ENCODE measurements at places on chromosomes 5 and 9.
A peak's percentile ranks its signal among the peaks of the same experiment; 100 is the strongest.

- DNase-seq, result peak; percentile 85
- no peaks in the 10 kb centered on the region for H3K27me3 ChIP-seq
- H3K36me3 ChIP-seq, result no peaks in the 10 kb centered on the region
- H3K4me1 ChIP-seq, result no peaks in the 10 kb centered on the region
- no peak overlapping the region for H3K4me3 ChIP-seq
- H3K27ac ChIP-seq, result no peak overlapping the region
These were observed 63.0 kb upstream of the CTSL start for GRCh38 chr9:87662808-87663528.

- peaks cover 10% of the 10 kb centered on the region for H3K27me3 ChIP-seq
- H3K36me3 ChIP-seq, result no peaks in the 10 kb centered on the region
- no peak overlapping the region for H3K4me3 ChIP-seq
- no peaks in the 10 kb centered on the region for H3K4me1 ChIP-seq
These were observed 11.2 kb downstream of the IRX2 start for GRCh38 chr5:2740051-2740875.

DNA sequence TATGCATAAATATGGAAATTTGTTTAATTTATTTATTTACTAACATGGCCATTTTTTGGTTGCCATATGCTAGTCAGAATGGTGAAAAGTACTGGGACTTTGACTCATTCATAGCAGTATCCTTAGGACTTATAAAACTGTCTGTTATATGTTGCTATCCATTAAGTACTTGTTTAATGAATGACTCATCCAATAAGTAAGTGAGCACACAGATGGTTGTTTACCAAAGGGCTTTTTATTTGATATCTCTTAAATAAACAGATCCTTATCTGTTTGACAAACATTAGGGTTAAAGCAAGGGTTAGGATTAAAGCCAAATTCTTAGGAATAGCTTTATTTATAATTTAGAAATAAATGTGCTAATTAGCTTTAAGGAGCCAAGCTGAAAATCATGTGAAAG lies 183.4 kb downstream of the FBXO4 start:
- no peak overlapping the region for H3K4me3 ChIP-seq
- no peaks in the 10 kb centered on the region for H3K27me3 ChIP-seq
- no peaks in the 10 kb centered on the region for H3K36me3 ChIP-seq
- no peak overlapping the region for H3K27ac ChIP-seq

DNA sequence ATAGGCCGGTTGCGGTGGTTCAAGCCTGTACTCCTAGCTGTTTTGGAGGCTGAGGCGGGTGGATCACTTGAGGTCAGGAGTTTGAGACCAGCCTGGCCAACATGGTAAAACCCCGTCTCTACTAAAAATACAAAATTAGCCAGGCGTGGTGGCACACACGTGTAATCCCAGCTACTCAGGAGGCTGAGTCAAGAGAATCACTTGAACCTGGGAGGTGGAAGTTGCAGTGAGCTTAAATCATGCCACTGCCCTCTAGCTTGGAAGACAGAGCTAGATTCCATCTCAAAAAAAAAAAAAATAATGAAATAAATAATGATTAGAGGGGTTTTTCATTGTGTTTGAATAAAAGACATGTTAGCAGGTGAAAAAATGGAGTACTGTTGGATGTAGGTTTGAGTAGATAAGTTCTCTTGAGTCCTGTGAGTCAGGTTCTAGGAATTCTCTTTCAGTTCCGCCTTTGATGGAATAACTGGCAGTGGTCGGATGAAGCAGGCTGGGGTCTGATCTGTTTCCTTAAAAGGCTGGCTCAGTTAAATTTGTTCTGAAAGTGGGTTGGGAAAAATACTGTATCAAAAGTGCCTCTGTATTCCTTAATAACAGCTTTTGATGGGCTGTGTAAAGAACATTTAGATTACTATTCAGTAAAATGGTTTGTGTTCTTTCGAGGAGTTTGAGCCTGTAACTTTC lies 73.2 kb downstream of the AOPEP start:
- no peak overlapping the region for H3K4me3 ChIP-seq
- H3K36me3 ChIP-seq, result no peaks in the 10 kb centered on the region
- H3K27ac ChIP-seq, result no peak overlapping the region

DNA sequence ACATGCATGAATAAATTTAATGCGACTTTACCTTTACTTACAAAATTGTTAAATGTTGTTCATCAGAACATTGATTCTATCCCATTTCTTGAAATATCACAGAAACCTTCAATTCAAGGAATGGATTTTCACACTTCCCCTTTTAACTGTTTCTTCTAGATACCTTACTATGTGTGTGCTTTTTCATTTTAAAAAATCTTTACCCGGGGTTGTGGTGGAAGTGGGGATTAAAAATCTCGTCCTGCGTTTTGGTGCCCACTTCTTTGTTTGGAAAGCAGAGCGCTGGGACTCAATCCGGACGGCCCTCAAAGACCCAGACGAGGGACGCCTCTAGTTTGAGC lies 5.8 kb upstream of the MEF2C start:
- peak overlapping the region; percentile 54 for H3K27ac ChIP-seq
- peak overlapping the region; percentile 70 for H3K4me3 ChIP-seq
- no peak for DNase-seq
- no peaks in the 10 kb centered on the region for H3K27me3 ChIP-seq

DNA sequence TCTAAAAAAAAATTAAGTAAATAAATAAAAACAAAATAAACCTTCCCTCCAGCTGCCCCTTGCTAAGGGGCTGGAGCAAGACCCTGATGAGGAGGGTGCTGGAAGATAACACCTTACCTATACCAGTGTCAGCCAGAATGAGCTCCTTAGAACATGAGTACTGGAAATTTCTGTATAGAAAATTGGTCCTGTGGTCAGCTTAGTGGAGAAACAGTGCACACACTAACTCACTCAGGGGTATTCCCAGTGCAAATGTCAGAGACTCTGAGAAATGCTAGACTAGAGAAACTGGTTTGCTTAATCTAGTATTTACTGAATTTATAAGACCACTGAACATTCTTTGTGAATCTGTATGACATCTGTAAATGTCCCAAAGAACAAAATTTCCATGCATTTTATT lies 62.1 kb upstream of the CTXN3 start:
- no peaks in the 10 kb centered on the region for H3K4me1 ChIP-seq
- no peak overlapping the region for H3K27ac ChIP-seq
- no peaks in the 10 kb centered on the region for H3K27me3 ChIP-seq
- no peaks in the 10 kb centered on the region for H3K36me3 ChIP-seq
- H3K4me3 ChIP-seq, result no peak overlapping the region

DNA sequence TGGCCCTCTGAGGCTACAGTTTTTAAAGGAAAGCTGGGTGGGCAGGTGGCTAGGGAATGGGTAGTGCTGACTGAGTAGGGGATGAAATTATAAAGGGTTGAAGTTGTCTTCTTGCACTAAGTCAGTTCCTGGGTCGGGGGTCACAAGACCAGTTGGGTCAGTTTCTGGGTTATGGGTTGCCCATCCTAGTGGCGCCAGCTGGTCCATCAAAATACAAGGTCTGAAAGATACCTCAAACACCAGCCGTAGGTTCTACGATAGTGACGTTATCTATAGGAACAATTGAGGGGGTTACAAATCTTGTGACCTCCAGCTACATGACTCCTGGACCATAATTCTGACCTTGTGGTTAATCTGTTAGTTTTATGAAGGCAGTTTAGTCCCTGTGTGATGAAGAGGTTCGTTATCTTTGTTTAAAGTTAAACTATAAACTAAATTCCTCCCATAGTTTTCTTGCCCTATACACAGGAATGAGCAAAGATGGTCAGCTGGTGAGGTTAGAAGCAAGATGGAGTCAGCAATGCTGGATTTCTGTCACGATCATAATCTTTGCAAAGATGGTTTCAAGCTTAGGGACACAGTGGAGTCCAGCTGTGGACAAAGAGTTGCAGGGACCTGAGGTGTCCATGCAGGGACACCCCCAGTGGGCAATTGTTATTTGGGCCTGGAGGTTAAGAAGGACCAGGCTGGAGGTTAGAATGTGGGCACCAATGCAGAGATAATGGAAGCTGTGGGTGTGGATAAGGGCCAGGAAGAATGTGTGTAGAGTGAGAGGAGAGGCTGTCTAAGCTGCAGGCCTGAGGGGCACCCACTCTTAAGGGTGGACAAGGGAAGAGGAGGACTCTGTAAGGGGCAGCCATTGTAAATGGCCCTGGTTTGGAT lies 14.0 kb upstream of the CREBRF start:
- H3K4me1 ChIP-seq, result peaks cover 3% of the 10 kb centered on the region
- no peak overlapping the region for H3K27ac ChIP-seq
- no peaks in the 10 kb centered on the region for H3K27me3 ChIP-seq
- H3K36me3 ChIP-seq, result no peaks in the 10 kb centered on the region

DNA sequence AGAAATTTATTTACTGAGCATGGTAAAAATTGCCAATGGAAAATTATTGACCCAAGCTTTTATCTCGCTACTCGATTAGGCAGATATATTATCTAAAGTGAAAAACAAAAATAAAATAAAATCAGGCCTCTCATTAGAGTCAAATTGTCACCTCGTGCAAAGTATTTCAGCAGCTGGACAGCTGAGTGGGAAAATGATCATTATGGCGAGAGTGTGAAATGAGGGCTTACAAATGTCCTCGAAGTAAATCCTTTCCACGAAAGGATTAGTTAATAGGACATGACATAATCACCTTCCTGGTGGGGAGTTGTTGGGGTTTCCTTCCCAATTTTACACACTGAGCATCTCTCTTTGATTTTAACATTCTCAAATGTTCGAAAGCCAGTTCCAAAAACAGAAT lies 5.4 kb upstream of the DPYSL3 start:
- no peaks in the 10 kb centered on the region for H3K36me3 ChIP-seq
- H3K27ac ChIP-seq, result no peak overlapping the region
- no peaks in the 10 kb centered on the region for H3K4me1 ChIP-seq
- no peaks in the 10 kb centered on the region for H3K27me3 ChIP-seq

- H3K4me3 ChIP-seq, result no peak overlapping the region
- H3K27me3 ChIP-seq, result no peaks in the 10 kb centered on the region
- no peak overlapping the region for H3K27ac ChIP-seq
- no peaks in the 10 kb centered on the region for H3K4me1 ChIP-seq
- H3K36me3 ChIP-seq, result no peaks in the 10 kb centered on the region
- no peak for DNase-seq
These were observed 88.8 kb downstream of the LURAP1L start for GRCh38 chr9:12863618-12864017.

- H3K36me3 ChIP-seq, result no peaks in the 10 kb centered on the region
- H3K4me3 ChIP-seq, result no peak overlapping the region
- no peak overlapping the region for H3K27ac ChIP-seq
- peak; percentile 28 for DNase-seq
- H3K27me3 ChIP-seq, result no peaks in the 10 kb centered on the region
- H3K4me1 ChIP-seq, result peaks cover 9% of the 10 kb centered on the region
These were observed 56.5 kb upstream of the ANGPTL2 start for GRCh38 chr9:127178686-127179632.

DNA sequence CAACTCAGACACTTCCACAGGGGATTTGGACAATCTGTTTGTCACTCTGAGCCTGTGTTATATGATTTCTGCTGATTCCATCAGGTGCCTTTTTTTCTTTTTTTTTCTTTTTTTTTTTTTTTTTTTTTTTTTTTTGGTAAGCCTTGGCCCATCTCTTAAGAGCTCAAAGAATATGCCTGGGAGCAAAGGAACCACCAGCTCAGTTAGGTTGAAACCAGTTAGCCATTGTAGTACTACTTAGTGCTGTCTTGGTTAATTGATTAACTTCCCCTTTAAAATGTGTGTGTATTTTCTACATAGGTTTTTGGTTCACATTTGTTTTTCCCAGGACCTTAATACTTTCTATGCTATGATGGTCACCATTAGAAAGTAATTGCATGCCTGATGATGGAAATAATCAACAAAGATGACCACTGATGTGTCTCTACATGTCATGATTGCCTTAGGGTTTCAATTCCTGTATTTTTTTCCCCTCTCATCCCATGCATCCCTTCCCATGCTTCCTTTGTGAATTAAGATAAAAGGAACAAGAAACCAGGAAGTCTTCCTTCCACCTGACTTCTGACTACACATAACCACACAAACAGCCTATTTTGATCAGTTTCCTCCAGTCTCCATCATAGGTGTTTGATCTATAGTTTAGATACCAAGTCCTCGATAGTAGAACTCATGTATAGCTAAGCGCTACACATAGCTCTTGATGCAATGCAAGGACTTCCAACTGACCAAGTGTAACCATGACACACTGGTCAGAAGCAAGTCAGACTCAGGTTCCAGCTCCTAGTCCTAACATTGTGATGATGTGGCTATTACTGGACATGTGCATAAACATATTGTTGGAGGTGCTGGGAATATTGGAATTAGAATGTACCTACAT lies 306.1 kb downstream of the EFNA5 start:
- H3K27ac ChIP-seq, result no peak overlapping the region
- H3K4me3 ChIP-seq, result no peak overlapping the region
- H3K27me3 ChIP-seq, result no peaks in the 10 kb centered on the region
- DNase-seq, result no peak
- H3K36me3 ChIP-seq, result no peaks in the 10 kb centered on the region

GRCh38 chr5:32981061-32981460 lies 269.9 kb downstream of the NPR3 start:
- no peaks in the 10 kb centered on the region for H3K27me3 ChIP-seq
- H3K4me1 ChIP-seq, result peaks cover 2% of the 10 kb centered on the region
- no peaks in the 10 kb centered on the region for H3K36me3 ChIP-seq
- H3K27ac ChIP-seq, result no peak overlapping the region

DNA sequence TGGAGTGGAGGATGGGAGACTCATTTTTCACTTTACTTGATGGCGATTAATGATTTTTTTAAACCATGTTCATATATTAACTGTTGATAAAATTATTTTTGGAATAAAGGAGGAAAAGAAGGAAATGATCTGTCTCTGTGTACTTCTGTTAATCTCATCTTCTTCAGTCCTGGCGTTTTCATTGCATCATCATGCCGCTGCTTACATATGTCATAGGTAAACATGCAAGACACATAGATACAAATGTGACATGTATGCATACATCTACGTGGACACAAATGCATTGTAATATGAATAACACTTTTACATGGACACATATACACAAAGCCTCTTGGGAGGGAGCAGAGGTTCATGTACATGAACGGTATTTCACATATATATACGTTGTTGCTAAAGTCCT lies 10.0 kb downstream of the TMEM174 start:
- H3K36me3 ChIP-seq, result no peaks in the 10 kb centered on the region
- H3K4me1 ChIP-seq, result no peaks in the 10 kb centered on the region
- DNase-seq, result no peak

DNA sequence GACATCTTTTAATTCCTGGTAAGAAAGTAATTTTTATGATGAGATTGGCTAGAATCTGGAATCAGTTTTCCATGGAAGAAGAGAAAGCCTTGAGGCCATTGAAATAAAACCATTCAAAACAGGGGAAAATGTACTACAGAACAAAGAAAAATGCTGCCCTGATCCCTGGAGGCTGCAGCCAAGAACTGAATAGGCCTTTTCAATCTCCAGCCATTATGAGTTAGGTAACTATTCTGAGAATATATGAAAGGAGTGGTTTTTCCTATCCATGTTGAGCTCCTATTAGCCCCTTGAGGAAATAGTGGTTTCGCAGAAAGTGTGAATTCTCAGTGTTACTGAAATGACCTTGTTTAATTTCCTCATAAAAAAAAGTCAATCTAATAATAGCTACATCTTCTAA lies 408.5 kb upstream of the GRAMD2B start:
- H3K27ac ChIP-seq, result no peak overlapping the region
- H3K4me3 ChIP-seq, result no peak overlapping the region
- no peaks in the 10 kb centered on the region for H3K27me3 ChIP-seq
- H3K36me3 ChIP-seq, result no peaks in the 10 kb centered on the region
- DNase-seq, result no peak
- H3K4me1 ChIP-seq, result no peaks in the 10 kb centered on the region

Data from fibroblast of lung (primary cell).